Mammary epithelial cell (primary cell): ENCODE measurements at places on chromosomes 5 and 9. TPM values are rescaled to one million over a fixed set of nuclear protein-coding genes. Genes with fewer than 3 reads are reported as not detected.

Gene DMRTA1
- total RNA-seq: 0.61 TPM in 2 replicates

Gene SLC34A1
- total RNA-seq: not detected

Gene HMCN2
- under 0.01 TPM for total RNA-seq

Gene FCN2
- not detected for total RNA-seq

Gene SMIM33
- not detected in 2 replicates for total RNA-seq

Gene LCN6
- not detected in 2 replicates for total RNA-seq

Gene IGIP
- 4.5 TPM for total RNA-seq

Gene DDX4
- total RNA-seq: not detected in 2 replicates

Gene KIF20A
- total RNA-seq: 0.67 TPM

Gene HBEGF
- total RNA-seq: 116 and 148 TPM in 2 replicates

Gene PCDHGB1
- 3.0 TPM for total RNA-seq

Gene ITGA1
- 2.7 TPM for total RNA-seq

Gene PCDHB15
- 0.33 TPM for total RNA-seq

Gene CDX1
- not detected in 2 replicates for total RNA-seq

Gene MLLT3
- 8.0 and 11.7 TPM in 2 replicates for total RNA-seq

- DNase-seq: no peak
Observed at GRCh38 chr9:85871008-85871407, 69.9 kb upstream of the NAA35 start.

DNA sequence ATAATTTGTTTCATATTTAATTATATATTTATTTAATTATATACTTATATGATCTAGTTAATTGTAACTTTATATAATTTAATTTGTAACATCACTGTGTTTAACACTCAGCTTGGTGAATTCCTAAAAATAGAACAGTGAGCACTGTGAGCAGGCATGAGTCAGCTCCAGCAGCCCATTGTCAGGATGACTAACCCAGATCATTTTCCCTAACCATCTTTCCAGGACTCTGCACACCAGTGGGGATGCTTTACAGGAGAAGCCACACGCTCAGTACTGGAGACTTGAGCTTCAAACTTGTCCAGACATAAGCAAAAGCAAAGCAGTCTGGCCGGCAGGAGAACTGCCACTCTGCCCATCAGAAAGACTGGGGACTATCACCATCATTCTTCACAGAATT lies 446.2 kb upstream of the TRPC7 start:
- DNase-seq: peak; percentile 71

- no peak for DNase-seq
Observed at GRCh38 chr9:17520268-17521064, 58.4 kb upstream of the SH3GL2 start.

- no peak for DNase-seq
Observed at GRCh38 chr9:32578976-32579375, 6.0 kb upstream of the NDUFB6 start.

DNA sequence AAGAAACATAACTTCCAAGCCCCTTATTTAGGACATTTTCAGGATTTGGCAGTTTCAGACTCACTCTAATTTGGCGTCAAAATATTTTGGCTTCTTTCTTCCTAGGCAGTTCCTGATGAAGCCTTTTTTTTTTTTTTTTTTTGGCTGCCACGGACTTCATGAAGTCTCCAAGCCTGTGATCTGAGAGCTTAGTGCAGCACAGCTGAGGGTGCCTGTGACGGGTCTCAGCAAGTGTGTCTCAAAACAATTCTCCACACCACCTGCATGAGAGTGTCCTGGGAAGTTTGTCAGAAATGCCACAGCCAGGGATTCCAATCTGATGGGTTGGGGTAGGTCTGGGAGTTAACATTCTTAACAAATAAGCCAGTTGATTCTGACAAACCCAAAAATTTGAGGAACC lies 6.0 kb upstream of the ESM1 start:
- no peak for DNase-seq

DNA sequence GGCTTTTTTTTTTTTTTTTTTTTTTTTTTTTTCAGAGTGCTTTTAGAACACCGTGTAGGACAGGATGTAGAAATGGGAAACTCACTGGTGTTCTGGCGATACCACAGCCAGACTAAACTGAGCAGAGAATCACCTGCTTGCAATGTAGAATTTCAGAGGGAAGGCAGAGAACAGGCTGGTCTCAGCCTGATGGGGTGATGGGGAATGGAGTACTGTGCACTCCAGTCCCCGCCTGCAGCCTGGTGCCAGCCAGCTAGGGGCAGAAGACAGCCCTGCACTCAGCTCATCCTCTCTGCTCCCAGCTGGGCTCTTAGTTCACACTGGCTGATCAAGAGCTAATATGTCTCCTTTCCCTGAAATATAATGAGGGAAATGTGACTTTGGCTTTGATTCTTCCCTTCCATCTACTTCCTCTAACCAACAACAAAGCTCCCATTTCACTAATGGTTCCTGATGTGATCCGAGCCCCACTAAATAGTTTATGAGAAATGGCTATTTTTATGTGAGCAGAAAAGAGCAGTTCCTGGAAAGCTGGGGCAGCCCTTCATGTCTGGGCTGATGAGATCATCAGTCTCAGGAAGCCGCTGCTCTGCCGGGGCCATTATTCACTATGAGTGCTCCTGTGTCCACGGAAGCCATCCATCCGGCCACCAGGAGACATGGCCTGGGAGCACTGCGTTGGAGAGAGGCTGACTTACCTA lies 209.7 kb downstream of the GADD45G start:
- no peak for DNase-seq

DNA sequence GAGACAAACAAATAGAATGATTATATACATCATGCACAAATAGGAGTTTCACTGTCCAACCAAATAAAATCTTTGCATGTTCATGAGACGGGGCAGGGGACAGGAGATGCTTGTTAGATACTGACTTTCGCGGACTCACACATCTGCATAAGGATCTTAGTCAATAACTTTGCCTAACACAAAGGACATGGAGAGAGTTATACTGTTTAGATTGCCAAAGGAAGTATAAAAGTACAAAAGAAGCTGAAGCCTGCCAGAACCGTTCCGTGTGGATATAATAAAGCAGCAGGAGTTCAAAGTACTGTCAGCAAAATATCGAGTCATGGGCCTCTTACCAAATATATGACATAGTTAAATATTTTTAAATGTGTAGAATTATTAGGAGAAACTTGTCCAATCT lies 1148.4 kb downstream of the EFNA5 start:
- no peak for DNase-seq

DNA sequence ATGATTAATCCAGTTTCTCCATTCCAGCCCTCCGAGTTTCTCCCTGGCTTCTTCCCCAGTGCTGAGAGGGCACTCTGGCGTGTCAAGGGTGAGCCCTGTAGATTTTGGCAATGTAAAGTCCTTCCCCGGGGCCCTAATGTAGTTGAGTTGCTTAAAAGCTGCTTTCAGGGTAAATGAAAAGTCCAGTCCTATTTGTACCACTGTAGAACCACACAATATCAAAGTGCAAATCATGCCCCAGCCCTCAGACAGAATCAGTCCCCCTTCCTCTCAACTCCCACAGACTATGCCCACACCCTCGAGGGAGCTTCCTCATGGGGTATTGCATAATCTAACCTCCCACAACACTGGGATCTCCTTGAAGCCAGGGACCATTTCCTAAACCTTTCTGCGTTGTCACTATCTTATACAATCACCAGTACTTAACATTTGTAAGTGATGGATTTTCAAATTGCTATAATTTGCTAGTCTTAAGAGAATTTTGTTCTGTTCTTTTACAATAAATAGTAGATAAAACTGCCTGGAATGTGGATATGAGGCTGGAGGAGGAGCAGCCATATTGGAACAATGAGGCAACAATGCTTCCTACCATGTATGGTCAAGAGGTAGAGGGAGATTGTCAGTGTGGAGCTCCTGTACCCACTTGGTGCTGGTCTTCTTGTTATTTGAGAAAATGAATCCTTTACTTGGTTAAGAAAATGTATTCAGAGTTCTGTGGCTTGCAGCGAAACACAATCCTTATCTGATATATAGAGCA lies 34.4 kb downstream of the ZNF366 start:
- DNase-seq: no peak

DNA sequence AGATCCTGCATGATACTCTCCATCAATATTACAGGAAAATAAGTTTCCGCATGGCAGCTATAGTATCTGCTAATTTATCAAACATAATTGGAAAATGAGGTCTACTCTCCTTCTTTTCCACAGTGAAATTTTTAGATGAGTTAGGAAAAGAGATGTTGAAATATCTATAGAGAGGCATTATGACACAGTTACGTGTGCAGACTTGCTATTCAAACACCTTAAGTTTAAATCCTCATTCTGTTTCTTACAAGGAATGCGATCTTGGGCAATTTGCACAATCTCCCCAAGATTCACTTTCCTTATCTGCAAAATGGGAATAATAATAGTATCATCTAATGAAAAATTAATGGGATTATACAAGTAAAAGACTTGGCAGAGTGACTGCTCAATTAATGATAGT lies 91.7 kb upstream of the SLCO6A1 start:
- DNase-seq: peak; percentile 45

DNA sequence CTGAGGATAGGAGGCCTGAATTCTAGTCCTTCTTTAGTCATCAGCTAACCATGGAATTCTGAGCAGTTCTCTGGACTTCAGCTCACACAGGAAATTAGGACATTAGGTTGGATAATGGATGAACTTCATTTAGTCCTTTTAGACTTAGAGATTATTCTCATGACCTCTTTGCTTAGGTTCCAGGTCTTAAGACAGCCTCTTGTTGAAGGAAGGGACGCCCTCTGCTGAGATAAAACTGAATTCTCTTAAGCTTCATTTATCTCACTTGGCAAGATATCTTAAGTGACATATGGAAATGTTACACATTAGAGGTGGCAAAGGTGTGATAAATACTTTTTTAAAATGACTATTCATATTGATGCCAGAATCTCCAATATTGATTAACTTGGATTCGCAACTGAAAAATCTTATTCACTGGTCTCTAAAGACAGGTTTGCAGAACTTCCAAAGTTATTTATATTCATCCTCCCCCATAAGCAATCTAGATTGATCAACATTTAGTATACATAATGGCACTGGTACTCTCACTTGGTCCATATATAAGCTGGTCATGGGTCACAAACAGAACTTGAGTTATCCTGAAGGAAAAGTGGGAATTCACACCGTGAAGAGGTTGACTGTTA lies 16.9 kb upstream of the ZNF366 start:
- peak; percentile 53 for DNase-seq

GRCh38 chr5:155125551-155126095 lies 112.1 kb downstream of the KIF4B start:
- DNase-seq: no peak

DNA sequence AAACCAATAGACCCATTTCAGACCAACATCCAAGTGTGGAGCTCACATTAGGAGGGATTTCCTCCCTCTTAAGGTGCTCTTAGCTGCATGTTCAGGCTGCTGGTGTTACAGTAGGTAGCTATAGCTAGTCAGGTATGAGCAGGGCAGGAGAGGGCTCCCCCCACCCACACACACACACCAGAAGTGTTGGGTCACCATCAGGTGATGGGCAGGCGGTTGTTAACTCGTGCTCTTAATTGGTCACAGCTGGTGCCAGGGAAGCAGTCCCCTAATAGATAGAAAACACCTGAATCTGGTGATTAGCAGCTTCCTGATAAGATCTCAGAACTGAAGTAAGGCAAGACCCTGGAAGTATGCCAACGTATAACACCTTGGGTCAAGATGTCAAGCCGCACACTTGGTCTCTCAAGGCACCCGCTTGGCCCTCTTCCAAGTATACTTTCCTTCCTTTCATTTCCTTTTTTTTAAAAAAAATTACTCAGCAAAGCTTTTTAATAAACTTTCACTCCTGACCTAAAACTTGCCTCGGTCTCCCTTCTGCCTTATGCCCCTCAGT lies 532.4 kb downstream of the DNAH5 start:
- peak; percentile 11 for DNase-seq

- DNase-seq: no peak
Observed at GRCh38 chr9:128167209-128167608, 7.1 kb downstream of the BBLN start.

- DNase-seq: no peak
Observed at GRCh38 chr9:14249527-14249926, 64.4 kb downstream of the NFIB start.

- no peak for DNase-seq
Observed at GRCh38 chr5:166507810-166508425, 1783.5 kb upstream of the WWC1 start.

DNA sequence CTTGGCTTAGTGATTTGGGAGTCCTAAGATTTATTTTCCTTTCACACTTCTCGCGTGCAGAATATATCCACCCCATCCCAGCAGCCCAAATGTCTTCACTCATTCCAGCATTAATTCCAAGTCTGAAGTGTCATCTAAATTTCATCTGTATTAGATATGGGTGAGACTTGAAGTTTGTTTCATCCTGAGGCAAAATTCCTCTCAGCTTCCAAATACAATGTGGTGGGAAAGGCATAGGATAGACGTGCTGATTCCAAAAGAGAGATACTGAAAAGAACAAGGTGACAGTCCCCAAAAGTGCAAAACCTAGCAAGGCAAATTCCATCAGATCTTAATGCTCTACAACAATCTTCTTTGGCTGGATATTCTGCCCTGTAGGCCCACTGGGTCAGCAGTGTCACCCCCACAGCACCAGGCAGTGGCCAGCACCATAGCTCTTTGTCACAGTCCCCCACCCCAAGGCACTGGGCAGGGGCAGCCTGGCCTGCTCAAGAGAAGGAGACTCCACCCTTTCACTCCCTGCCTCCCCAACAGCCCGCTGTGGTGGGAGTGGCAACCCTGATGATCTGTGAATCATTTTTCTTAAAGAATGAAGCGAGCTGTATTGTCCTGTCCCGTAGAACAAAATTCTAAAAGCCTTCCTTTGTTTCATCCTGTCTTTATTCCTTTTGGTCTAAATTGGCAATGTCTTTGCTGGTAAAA lies 2.7 kb upstream of the ADAM19 start:
- no peak for DNase-seq

- no peak for DNase-seq
Observed at GRCh38 chr9:114054191-114054690, 23.9 kb downstream of the AMBP start.

GRCh38 chr9:117073539-117074341 lies 341.1 kb downstream of the ASTN2 start:
- peak; percentile 16 for DNase-seq

- no peak for DNase-seq
Observed at GRCh38 chr9:99947395-99947794, 40.9 kb downstream of the STX17 start.

DNA sequence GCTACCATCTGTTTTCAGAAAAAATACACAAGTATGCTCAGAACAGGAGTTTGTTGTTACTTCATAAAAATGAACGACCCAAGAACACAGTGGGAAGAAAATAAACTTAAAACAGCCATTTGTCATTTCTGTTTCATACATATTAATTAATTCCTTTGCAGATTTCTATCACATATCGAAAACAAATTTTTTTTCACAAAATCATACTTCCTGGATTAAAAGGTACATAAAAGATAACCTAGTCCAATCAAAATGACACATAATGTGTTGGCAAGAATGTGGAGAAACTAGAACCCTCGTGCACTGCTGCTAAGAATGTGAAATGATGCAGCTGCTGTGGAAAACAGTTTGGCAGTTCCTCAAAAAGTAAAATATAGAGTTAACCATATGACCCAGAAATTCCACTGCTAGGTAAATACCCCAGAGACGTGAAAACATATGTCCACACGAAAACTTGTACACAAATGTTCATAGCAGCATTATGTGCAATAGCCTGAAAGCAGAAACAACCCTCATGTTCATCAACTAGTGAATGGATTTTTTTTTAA lies 46.0 kb downstream of the MYO10 start:
- DNase-seq: no peak

GRCh38 chr5:101206534-101206933 lies 303.5 kb upstream of the ST8SIA4 start:
- no peak for DNase-seq
